ENCODE measurements at places on chromosomes 4 and X.

- no peak for DNase-seq
Measured at GRCh38 chr4:73434311-73434710, 1.7 kb upstream of the AFP start.

- no peak for DNase-seq
Measured at GRCh38 chrX:150361070-150361776, 1.9 kb upstream of the MAMLD1 start.

DNA sequence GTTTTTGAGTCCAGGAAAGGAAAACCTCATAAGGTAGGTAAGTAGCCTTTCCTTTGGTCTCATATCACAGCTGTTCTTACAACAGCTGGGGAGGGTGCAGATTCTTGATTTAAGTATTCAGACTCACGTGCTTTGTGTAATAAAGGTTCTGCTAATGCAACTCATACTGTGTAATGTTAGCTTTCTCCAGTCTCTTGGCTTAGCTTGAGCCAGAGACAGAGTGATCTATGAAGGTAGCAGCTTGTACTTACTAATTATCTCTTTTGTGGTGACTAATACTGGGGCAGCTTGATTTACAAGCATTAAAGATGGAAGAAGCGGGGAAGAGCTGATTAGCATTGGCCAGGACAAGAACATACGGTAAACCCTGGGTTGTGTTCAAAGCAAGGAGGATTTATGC, 80.3 kb downstream of the LNX1 start:
- no peak for DNase-seq

DNA sequence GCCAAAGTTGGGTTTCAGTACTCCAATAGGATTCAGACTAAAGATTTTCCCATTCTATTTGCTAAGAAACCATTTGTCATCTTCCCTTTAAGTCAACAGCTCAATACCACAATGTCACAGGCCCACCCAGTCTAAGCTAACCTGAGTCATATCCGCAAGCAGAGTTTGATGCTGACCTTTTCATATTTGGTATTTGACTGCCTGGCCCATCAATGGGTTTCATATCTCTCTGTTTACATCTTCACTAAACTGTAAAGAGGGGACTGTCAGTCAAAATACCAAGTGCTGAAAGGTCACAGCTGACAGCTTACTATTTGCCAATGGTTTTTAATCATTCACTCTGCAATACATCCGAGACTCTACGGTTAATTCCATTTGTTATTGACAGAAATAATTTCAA, 707.5 kb upstream of the ACTRT1 start:
- DNase-seq: no peak
